Stimulated activated CD4-positive, alpha-beta T cell treated with anti-CD3 and anti-CD28 coated beads, Interleukin-4, amount 100 ng/mL, for 4 hours (primary cell): ENCODE measurements at places on chromosomes 11 and 22.

- no peak for DNase-seq
These were observed 106.7 kb downstream of the MORC2 start for GRCh38 chr22:30861688-30862552.

- DNase-seq, result no peak
These were observed 228.1 kb downstream of the BUD13 start for GRCh38 chr11:116544721-116545120.

DNA sequence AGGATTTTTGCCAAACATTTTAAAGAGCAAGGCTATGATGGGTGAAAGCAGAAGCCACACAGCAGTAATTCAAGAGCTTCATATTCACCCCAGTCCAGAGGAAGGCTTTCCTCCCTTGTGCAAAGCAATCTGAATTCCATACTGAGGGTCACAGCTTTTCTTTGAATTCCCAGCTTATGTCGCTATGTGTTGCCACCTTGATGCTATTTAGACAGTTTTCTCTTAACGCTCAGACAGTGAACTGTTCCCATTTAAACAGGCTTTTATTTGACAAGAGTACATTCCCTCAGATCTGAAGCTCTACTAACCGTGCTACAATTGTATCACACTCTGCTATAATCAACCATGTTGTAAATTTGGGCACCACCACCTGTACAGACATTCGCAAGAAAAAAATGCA lies 279.7 kb downstream of the CADM1 start:
- no peak for DNase-seq

DNA sequence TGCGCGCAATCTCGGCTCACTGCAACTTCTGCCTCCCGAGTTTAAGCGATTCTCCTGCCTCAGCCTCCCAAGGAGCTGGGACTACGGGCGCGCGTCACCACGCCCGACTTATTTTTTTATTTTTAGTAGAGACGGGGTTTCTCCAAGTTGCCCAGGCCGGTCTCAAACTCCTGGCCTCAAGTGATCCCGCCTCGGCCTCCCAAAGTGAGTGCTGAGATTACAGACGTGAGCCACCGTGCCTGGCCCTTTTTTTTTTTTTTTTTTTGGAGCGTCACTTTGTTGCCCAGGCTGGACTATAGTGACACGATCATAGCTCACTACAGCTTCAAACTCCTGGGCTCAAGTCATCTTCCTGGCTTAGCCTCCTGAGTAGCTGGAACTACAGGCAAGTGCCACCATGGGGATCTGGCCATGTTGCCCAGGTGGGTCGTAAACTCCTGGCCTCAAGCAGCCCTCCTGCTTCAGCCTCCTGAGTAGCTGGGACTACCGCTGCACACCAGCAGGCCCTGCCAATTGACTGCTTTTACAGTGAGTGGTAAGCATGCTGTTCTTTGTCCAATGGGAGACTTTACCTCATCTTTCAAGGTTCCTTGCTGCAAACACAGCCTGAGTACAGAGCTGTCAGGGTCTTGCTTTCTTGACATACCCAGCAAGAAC lies 600 bp upstream of the CENPM start:
- no peak for DNase-seq

DNA sequence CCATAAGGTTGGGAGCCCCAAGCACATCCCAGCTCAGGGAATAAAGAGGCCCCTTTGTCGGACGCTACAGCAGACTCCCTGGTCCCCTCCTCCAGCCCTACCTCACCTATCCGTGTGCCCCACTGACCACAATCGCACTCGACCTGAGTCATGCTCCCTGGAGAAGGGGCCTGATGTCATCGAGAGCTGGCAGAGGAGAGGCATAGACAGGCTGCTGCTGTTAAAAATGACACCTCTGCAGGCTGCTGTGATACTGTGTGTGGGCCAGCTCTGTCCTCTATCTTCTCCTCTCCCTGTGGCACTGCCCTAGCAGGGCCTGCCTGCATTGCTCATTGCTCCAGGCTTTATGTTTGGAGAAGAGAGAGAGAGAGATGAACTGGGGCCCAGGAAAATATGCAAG lies 123.4 kb upstream of the SYT13 start:
- DNase-seq, result no peak

GRCh38 chr22:25777870-25778269 lies 35.9 kb downstream of the MYO18B start:
- no peak for DNase-seq

DNA sequence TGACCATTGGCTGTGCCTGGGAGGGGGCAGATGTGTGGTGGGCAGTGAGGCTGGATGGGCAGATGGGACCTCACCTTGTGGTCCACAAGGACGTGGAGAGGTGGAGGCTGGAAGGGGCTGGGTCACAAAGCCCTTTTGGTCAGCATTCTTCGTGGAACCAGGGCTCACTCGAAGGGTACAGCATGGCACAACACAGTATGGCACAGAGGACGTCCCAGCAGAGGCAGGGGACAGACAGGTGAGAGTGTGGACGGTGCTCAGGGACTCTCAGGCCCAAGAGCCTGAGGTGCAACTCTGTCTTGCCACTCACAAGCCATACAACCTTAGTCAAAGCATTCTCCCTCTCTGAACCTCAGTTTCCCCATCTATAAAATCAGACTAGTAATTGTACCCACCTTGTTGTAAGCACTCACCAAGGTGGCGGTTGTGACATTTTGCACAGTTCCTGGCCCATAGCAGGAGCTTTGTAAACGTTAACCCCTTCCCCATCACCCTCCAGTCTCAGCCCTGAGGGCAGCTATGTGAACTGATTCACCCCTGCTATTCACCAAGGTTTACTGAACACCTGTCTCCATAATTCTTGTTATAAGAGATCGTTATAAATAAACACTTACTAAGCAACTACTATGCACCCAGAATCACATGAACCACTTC lies 11.6 kb upstream of the TSKU start:
- no peak for DNase-seq

GRCh38 chr11:23932485-23932898 lies 564.4 kb upstream of the LUZP2 start:
- DNase-seq, result no peak

DNA sequence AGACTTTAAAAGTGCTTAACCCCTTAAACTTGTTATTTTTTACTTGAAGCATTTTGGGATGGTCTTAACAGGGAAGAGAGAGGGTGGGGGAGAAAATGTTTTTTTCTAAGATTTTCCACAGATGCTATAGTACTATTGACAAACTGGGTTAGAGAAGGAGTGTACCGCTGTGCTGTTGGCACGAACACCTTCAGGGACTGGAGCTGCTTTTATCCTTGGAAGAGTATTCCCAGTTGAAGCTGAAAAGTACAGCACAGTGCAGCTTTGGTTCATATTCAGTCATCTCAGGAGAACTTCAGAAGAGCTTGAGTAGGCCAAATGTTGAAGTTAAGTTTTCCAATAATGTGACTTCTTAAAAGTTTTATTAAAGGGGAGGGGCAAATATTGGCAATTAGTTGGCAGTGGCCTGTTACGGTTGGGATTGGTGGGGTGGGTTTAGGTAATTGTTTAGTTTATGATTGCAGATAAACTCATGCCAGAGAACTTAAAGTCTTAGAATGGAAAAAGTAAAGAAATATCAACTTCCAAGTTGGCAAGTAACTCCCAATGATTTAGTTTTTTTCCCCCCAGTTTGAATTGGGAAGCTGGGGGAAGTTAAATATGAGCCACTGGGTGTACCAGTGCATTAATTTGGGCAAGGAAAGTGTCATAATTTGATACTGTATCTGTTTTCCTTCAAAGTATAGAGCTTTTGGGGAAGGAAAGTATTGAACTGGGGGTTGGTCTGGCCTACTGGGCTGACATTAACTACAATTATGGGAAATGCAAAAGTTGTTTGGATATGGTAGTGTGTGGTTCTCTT lies 2.8 kb downstream of the MALAT1 start:
- no peak for DNase-seq
